ENCODE measurements at places on chromosomes 11 and 22.

GRCh38 chr11:115524572-115524971 lies 20.4 kb upstream of the CADM1 start:
- H3K4me3 ChIP-seq, result no peak overlapping the region
- no peak overlapping the region for H3K27ac ChIP-seq
- H3K4me1 ChIP-seq, result no peaks in the 10 kb centered on the region
- H3K27me3 ChIP-seq, result peaks cover 7% of the 10 kb centered on the region

GRCh38 chr22:30436196-30436595 lies 10.6 kb downstream of the MTFP1 start:
- H3K4me1 ChIP-seq, result peaks cover 20% of the 10 kb centered on the region
- DNase-seq, result no peak
- peak overlapping the region; percentile 93 for H3K27ac ChIP-seq
- H3K36me3 ChIP-seq, result peaks cover 15% of the 10 kb centered on the region

GRCh38 chr11:92128026-92128425 lies 96.6 kb upstream of the FAT3 start:
- no peak for DNase-seq
- no peaks in the 10 kb centered on the region for H3K36me3 ChIP-seq
- H3K27ac ChIP-seq, result no peak overlapping the region
- no peak overlapping the region for H3K4me3 ChIP-seq
- no peaks in the 10 kb centered on the region for H3K27me3 ChIP-seq

DNA sequence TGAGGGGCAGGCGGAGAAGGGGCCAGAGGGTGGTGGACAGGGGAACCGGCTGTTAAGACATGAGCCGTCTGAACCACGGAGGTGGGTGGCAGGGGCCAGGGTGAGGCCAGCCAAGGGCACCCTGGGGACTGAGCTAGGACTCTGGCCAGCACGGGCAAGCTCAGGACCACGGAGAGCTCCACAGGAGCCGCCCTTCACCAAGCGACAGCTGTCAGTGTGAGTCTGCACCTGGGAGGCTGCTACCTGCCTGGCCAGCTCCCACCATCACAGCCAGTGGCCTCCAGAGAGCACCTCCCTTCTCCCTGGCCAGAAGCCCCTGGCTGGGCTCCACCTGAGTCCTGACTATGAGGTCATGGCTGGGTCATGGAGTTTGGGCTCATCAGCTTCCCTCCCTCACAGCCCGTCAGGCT lies 21.6 kb downstream of the MGAT3 start:
- no peaks in the 10 kb centered on the region for H3K27me3 ChIP-seq
- H3K4me3 ChIP-seq, result no peak overlapping the region
- peak; percentile 45 for DNase-seq

GRCh38 chr11:97615546-97615945 lies 1225.7 kb downstream of the JRKL start:
- H3K27ac ChIP-seq, result no peak overlapping the region
- no peak overlapping the region for H3K4me3 ChIP-seq
- H3K27me3 ChIP-seq, result no peaks in the 10 kb centered on the region
- no peaks in the 10 kb centered on the region for H3K4me1 ChIP-seq
- no peaks in the 10 kb centered on the region for H3K36me3 ChIP-seq

DNA sequence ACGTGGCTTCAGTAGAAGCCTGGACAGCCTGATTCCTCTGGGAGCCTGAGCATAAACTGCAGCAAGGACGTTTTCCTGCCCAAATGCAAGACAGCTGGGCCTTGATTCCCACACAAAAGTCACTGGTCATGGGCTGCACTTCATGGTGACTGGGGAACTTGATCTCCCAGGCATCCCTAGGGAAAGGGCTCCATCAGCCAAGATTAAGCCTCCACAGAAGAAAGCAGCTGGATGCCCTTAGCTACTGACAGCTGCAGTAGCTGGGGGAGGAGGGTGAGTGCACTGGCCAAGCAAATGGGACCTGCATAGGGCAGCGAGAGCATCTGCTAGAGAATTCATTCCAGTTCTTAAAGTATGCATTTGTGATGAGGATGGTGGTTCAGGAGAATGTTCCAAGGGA lies 267.4 kb upstream of the ISX start:
- H3K36me3 ChIP-seq, result no peaks in the 10 kb centered on the region
- H3K4me1 ChIP-seq, result no peaks in the 10 kb centered on the region
- H3K27ac ChIP-seq, result no peak overlapping the region
- H3K4me3 ChIP-seq, result no peak overlapping the region

GRCh38 chr11:118939404-118939915 lies 13.7 kb upstream of the BCL9L start:
- peak overlapping the region; percentile 8 for H3K27ac ChIP-seq
- H3K36me3 ChIP-seq, result no peaks in the 10 kb centered on the region
- H3K4me3 ChIP-seq, result no peak overlapping the region
- H3K4me1 ChIP-seq, result peaks cover 36% of the 10 kb centered on the region
- no peaks in the 10 kb centered on the region for H3K27me3 ChIP-seq

DNA sequence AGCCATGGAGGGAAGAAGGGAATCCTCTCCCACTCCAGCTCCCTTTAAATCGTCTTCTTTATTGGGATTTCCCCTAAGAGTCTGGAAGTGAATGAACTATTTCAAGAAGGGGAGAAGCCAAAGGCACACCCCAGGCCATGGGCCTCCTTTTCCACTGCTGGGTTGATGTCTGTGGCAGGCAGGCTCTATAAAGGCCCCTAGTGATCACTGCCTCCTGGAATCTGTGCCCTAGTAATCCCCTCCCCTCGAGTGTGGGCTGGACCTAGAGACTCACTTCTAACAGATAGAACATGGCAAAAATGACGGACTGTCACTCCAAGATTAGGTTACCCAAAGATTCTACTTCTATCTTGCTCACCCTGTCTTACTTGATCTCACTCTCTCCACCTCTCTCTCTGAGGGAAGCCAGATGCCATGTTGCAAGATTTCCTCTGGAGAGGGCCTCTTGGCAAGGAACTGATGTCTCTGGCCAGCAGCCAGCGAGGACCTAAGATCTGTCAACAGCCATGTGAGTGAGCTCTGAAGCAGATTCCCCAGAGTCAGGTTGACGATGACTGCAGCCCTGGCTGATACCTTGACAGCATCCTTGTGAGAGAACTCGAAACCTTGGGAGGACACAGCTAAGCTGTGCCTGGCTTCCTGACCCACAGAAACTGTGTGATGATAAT lies 444.8 kb downstream of the SOX6 start:
- no peak overlapping the region for H3K4me3 ChIP-seq
- no peaks in the 10 kb centered on the region for H3K27me3 ChIP-seq
- H3K36me3 ChIP-seq, result no peaks in the 10 kb centered on the region
- DNase-seq, result no peak

DNA sequence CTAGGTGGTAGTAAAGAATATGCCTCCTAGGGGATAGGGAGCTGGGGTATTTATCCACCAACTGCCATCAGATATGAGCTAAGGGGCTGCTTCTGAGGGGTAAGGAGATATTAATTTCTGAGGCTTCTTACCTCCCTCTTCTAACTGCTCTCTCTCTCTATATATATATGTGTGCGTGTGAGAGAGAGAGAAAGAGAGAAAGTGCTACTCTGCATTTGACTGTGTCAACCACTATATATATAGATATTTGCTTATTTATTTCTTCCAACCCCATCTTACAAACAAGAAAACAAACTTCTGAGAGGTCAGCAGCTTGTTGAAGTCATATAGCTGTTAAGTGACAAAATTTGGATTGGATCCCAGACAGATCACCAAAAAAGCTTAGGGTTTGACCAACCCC lies 5.9 kb upstream of the HEPACAM start:
- no peak overlapping the region for H3K27ac ChIP-seq
- H3K27me3 ChIP-seq, result no peaks in the 10 kb centered on the region
- H3K4me1 ChIP-seq, result peaks cover 3% of the 10 kb centered on the region
- H3K36me3 ChIP-seq, result no peaks in the 10 kb centered on the region
- DNase-seq, result no peak

- H3K27ac ChIP-seq, result no peak overlapping the region
- no peak for DNase-seq
- no peaks in the 10 kb centered on the region for H3K4me1 ChIP-seq
- no peaks in the 10 kb centered on the region for H3K36me3 ChIP-seq
Observed at GRCh38 chr22:31045900-31046538, 35.1 kb upstream of the SMTN start.

- peaks cover 2% of the 10 kb centered on the region for H3K4me1 ChIP-seq
- no peak for DNase-seq
- H3K27ac ChIP-seq, result no peak overlapping the region
- H3K27me3 ChIP-seq, result no peaks in the 10 kb centered on the region
- peaks cover 7% of the 10 kb centered on the region for H3K36me3 ChIP-seq
Observed at GRCh38 chr22:50503475-50504145, 3.9 kb downstream of the LMF2 start.

GRCh38 chr11:12682737-12683500 lies 8.7 kb downstream of the TEAD1 start:
- no peak overlapping the region for H3K4me3 ChIP-seq
- no peak overlapping the region for H3K27ac ChIP-seq
- DNase-seq, result no peak

DNA sequence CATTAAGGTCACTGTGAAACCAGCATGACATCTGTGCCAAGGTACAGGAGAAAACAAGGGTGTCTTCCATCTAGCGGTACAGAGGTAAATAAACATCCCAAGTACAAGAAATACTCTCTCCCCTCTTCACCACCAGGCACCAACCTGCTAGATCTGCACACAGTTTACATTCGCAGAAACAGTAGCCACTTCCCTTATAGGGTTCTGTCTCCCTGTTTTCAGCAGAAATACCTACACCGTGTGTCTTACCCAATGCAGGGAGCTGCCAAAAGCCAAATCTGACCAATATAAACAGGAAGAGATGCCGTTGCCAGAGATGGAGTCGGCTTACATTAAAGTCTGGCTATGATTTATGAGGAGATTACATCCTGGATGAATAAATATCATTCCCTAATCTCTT lies 1.2 kb downstream of the SCN4B start:
- peaks cover 44% of the 10 kb centered on the region for H3K27me3 ChIP-seq
- no peak overlapping the region for H3K27ac ChIP-seq
- H3K4me1 ChIP-seq, result peaks cover 8% of the 10 kb centered on the region
- H3K4me3 ChIP-seq, result no peak overlapping the region

DNA sequence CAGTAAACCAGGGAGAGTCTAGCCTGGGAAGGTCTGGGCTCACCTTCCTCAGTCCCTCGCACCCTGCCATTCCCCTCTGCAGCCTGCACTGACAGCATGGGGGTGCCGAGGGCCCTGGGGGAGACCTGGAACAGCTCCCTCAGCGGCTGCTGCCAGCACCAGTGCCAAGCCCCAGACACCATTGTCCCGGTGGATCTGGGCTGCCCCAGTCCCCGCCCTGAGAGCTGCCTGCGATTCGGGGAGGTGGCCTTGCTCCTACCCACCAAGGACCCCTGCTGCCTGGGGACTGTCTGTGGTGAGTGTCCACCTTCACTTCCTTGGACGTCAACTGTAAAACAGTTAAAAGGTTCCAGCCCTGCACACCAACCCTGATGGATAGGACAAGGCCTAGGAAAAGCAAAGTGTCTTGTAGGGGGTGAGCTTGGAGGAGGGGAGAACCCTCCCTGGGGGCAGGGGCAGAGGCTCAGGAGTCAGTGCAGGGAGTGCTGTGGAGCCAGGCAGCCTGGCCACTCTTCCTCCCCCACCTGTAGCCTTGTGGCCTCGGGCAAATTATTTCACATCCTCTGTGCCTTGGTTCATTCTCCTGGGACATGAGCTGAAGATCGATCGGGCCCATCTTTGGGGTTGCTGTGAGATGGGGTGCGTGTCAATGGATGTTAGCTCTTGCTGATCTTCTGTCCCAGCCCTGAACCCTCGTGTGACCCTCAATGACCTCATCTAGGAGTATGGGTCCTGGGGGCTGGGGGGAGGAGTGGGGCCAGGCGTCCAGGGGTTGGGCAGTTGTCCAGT lies 85.2 kb upstream of the MYOD1 start:
- DNase-seq, result no peak
- H3K4me1 ChIP-seq, result no peaks in the 10 kb centered on the region
- no peak overlapping the region for H3K4me3 ChIP-seq

GRCh38 chr11:64334764-64335735 lies 5.0 kb upstream of the CCDC88B start:
- peaks cover 16% of the 10 kb centered on the region for H3K36me3 ChIP-seq
- no peak overlapping the region for H3K4me3 ChIP-seq
- no peaks in the 10 kb centered on the region for H3K27me3 ChIP-seq
- peaks cover 37% of the 10 kb centered on the region for H3K4me1 ChIP-seq
- peak overlapping the region; percentile 47 for H3K27ac ChIP-seq

DNA sequence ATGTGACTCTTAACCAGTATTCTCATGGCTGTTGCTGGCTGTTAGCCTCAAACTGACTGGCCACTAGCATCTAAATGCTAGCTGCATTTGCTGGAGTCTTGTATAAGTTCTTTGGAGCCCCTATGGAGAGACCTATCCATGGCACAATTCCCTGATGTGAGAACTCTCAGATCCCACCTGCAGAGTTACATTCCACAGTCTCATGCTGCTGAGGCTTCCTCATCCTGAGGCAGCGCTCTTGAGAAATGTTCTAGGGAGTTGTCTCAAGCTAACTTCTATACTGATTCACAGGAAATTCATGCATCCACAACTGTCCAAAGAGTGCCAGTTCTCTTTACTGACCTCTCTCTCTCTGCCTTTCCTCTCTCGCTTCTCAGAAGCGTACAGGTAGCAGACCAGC lies 218.0 kb upstream of the PITPNB start:
- no peak overlapping the region for H3K4me3 ChIP-seq
- H3K27me3 ChIP-seq, result peaks cover 1% of the 10 kb centered on the region
- H3K27ac ChIP-seq, result no peak overlapping the region
- no peaks in the 10 kb centered on the region for H3K4me1 ChIP-seq
- no peak for DNase-seq

- peaks cover 2% of the 10 kb centered on the region for H3K4me1 ChIP-seq
- no peak for DNase-seq
- no peak overlapping the region for H3K27ac ChIP-seq
Observed at GRCh38 chr22:36016684-36017083, 11.9 kb downstream of the RBFOX2 start.

DNA sequence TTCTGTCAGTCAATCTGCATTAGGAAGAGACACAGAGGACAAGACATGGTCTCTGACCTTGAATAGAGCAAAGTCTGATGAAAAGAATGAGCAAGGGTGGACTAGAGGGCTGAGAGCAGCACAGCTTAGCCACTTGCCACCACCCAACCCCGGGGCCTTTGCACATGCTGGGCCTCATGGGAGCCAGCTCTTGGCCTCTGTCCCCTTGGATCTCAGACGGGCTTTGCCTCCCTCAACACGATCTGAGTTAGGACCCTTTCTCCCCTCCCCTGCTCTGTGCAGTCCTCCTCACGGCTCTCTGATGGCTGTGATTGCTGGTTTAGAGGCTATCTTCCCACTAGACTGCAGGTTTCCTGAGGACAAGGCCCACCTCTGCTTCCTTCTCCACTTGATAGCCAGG lies 131.6 kb upstream of the B3GAT1 start:
- H3K27ac ChIP-seq, result no peak overlapping the region
- H3K27me3 ChIP-seq, result peaks cover 3% of the 10 kb centered on the region
- no peak for DNase-seq
- H3K4me1 ChIP-seq, result no peaks in the 10 kb centered on the region

- no peak overlapping the region for H3K4me3 ChIP-seq
- H3K27ac ChIP-seq, result no peak overlapping the region
- no peaks in the 10 kb centered on the region for H3K36me3 ChIP-seq
- peaks cover 20% of the 10 kb centered on the region for H3K4me1 ChIP-seq
- no peak for DNase-seq
- H3K27me3 ChIP-seq, result no peaks in the 10 kb centered on the region
Observed at GRCh38 chr22:35882211-35883030, 146.2 kb downstream of the RBFOX2 start.

GRCh38 chr11:4436411-4436810 lies 12.7 kb upstream of the OR52K2 start:
- no peaks in the 10 kb centered on the region for H3K36me3 ChIP-seq
- DNase-seq, result no peak
- no peak overlapping the region for H3K4me3 ChIP-seq
